ENCODE measurements at places on chromosomes 13 and 19.

DNA sequence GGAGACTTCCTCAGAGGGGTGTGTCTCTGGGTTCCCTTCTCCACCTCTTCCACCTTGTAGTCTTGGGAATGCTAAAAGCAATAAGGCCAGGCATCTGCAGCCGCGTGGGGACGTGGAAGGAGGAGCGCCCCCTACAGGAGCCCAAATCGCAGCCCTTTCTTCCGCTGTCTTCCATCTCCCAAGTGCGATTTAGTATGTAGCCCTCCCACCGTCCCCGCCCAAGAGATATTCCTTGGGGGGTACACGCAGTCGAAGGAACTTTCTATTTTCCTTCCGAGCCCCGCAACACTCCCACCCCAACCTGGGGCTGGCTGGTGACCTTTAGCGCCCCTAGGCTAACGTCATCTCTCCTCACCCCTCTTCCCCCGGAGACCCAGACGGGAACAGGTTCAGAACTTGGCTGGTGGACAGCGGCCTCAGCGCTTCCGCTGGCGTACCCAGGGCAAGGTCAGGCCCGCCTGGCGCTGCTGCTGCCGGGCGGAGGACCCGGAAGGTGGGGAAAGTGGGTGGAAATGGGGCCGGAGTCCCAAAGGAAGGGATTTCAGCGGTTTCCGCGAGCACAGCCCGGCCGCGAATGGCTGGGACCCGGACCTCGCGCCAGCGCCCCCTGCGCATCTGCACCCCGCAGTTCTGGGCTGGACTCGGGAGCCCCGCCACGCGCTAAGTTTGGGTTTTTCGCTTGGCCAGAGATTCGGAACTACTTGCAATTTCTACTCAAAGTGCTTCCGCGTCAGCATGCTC, 2.1 kb upstream of the PCDH8 start:
- DNase-seq = no peak

DNA sequence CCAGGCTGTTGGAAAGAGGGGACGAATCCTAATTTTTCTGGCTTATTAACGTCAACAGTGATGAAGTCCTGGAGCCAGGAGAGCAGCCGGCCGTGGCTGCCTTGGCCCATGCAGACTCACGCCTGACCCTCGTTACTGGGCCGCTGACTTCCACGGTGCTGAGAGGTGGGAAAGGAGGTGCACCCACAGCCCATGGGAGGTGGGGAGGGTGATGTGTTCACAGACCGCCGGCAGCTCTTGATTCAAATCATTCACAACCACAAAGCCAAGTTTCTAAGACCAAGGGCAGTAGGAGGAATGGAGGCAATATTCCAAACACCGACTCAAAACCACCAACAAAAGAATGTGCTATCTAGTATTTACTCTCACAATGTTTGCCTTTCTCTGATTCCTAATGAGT, 24.3 kb downstream of the COL4A2 start:
- no peak for DNase-seq

DNA sequence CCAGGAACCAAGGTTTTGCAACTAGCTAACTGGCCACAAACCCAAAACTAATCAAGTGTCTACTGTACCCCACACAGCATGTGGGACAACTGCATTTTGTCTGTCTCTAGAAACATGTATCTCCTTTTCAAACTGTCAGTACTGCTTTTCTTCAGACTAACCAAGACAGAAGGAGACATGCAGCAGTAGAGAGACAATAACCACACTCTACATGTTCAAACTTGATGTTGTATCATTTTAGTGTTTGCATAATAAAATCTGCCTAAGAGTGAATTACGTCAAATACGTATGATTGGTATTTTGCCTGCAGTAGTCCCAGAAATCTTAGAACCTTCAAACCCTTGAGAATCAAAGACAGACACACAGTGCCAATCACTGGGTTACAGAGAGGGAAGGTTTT, 22.0 kb upstream of the FREM2 start:
- DNase-seq = no peak

DNA sequence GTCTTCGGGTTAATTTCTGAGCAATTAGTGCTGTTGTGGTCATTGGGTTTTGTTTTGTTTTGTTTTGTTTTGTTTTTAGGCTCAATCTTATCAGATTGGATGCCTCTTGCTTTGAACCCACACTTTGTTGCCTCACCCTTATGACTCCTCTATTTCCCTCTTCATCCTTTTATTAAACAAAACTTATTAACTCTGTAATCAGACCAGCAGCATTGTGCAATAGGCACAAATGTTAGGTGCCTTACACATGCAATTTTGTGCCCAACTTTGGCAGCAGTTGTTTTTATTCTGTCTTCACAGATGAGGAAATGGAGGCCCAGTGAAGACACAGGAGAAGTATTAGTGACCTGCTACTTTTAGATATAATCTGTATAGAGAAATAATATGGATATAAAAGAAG, 377.7 kb downstream of the KCNRG start:
- DNase-seq = no peak

DNA sequence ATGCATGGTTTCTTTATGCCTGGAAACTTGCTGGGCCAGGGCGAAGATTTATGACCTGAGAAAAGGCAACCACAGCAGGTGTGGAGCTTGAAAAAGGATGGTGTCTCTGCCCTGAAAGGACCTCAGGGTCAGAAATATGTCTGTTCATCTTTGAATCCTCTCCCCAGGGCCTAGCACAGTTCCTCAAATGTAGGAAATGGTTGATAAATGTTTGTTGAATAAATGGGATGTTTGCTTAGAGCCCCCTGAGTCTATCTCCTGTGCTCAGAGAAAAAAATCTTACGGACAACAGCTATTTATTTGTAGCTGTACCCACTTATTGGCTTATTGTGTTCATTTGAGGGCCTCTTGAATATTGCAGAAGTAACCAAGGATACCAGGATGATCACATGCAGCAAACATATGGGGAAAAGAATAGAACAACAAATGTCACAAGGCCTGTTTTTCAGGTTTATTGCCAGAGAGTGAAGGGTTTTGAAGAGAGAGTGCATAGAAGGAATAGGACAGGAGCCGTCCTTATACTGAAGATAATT, 114.5 kb downstream of the KLF5 start:
- no peak for DNase-seq

GRCh38 chr13:80037505-80037888, 303.4 kb downstream of the SPRY2 start:
- DNase-seq = no peak

Data from CMK (cell line).